ENCODE measurements at places on chromosomes 12 and 14.

DNA sequence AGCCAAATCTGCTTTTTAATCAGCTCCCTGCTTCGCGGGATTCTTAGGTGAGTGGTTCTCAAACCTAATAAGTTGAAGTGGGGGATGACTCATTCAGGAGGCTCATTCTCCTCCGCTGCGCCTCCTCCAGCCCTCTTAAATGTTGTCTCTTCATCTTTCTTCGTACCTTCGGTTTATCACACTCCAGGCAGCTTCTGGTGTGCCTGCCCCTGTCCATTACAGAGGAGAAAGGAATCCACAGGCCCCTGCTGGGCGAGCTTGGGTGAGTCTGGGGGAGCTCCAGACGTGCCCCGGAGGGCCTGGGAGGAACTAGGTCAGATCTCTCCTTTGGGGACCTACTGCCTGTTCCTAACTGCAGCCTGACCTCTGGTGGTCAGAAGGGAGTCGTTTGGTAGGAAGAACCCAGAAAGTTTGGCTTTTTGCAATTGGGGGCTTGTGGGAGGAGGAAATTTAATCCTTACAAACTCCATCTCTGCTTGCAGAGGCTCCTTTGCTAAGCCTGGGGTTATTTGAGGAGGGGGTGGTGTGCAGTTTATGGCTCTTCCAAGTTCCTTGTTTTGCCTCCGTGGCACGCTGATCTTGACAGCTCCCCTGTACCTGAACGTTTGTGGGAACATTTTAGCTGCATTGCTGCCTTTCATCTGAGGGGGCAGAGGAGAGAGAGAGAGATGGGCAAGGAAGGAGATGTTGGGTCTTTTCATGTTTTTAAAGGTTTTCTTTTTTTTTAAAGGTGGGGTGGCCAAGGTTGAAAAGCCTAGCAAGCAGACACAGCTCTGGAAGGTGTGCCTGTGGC lies 84.1 kb upstream of the GNG2 start:
- DNase-seq = no peak

DNA sequence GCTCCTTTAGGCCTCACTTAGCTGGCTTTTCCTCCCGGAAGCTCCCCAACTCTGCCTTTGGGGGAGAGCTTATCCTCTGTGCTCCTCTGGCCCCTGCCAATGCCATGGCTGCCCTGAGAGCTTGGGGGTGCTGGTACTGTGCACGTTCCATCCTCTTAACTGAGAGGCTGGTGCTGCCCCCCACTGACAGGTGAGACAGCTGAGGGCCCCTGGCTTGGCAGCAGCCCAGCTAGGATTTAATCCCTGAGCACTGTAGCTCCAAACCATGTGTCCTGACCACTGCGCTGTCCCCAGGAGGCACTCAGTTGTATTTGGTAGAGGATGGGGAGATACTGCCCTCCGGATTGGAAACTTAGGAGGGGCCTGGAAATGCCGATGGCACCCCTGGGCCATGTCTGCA lies 46.1 kb downstream of the UBE3B start:
- no peak for DNase-seq

GRCh38 chr14:75630695-75631452 lies 29.8 kb downstream of the ERG28 start:
- no peak for DNase-seq

- DNase-seq = no peak
These were observed 62.0 kb upstream of the SYT1 start for GRCh38 chr12:78802593-78802992.

- no peak for DNase-seq
These were observed 22.1 kb downstream of the SPPL3 start for GRCh38 chr12:120882055-120882555.

DNA sequence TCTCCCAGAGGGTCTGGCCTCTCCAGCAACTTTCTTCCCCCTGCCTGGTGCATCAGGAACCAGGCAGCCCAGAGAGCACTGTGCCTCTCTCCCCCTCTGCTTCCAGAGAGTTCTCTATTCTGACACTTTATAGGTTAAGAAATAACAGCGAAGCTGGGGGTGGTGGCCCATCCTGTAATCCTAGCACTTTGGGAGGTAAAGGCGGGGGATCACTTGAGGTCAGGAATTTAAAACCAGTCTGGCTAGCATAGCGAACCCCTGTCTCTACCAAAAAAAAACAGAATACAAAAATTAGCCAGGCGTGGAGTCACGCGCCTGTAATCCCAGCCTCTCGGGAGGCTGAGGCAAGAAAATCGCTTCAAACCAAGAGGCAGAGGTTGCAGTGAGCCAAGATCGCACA lies 58.3 kb downstream of the ESRRB start:
- no peak for DNase-seq

GRCh38 chr12:57511588-57512325 lies 8.6 kb downstream of the DDIT3 start:
- no peak for DNase-seq

- DNase-seq = no peak
These were observed 8.1 kb downstream of the C14orf180 start for GRCh38 chr14:104587641-104588040.

GRCh38 chr14:36935976-36936678 lies 236.3 kb downstream of the SLC25A21 start:
- no peak for DNase-seq

GRCh38 chr12:72618764-72619163 lies 346.6 kb downstream of the TRHDE start:
- DNase-seq = no peak

DNA sequence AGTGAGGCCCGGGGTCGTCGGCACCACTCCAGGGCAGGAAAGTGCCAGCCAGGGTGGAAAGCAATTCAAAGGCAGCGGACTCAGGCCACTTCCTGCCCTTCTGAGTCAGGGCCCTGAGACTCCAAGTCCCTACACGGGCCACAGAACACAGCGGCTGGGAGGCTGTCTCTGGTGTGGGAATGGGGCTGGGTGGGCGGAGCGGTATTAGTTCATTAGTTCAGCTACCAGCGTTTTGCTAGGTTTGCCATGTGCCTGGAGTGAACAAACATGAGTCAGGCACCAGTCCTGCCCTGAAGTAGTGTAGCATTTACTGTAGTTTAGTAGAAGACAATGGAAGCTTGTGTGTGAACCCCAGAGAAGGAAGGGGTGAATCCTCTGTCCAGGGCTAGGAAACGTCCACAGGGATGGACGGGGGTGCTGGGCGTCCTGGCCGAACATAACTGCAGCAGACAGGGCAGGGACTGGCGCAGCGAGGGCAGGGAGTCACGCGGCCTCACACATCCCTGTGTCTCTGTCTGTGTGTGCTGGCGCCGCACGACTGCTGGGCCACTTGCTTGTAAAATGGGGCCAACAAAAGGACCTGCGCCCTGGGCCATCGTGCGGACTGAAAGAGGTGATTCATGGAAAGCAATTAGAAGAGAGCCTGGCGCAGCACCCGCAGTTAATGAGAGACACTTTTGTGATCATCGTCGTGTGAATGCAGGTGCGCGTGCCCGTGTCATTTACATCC lies 186.4 kb upstream of the PRMT8 start:
- DNase-seq = no peak

DNA sequence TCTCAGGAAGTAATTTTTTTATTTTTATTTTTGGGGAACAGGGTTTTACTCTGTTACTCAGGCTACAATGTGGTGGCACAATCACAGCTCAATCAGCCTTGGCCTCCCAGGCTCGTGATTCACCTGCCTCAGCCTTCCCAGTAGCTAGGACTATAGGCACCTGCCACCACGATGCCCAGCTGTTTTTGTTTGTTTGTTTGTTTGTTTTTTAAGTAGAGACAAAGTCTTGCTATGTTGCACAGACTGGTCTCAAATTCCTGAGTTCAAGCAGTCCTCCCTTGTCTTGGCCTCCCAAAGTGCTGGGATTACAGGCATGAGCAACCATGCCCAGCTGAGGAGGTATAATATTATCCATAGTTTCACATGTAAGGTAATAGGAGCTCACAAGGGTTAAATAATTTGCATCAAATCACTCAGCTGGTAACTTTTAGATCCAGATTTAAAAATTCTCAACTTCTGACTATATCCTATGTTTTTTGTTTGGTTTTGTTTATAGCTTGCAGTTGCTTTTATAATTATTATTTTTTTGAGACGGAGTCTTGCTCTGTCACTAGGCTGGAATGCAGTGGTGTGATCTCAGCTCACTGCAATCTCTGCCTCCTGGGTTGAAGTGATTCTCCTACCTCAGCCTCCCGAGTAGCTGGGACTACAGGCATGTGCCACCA lies 629.3 kb downstream of the DIO2 start:
- no peak for DNase-seq

- no peak for DNase-seq
These were observed 193.0 kb upstream of the BTG1 start for GRCh38 chr12:92338671-92339070.

GRCh38 chr14:101595349-101595748 lies 34.1 kb downstream of the DIO3 start:
- DNase-seq = no peak

- DNase-seq = no peak
These were observed 5.2 kb upstream of the LRRC23 start for GRCh38 chr12:6899427-6899826.

- DNase-seq = no peak
These were observed 8.0 kb downstream of the MMP17 start for GRCh38 chr12:131836193-131836592.

DNA sequence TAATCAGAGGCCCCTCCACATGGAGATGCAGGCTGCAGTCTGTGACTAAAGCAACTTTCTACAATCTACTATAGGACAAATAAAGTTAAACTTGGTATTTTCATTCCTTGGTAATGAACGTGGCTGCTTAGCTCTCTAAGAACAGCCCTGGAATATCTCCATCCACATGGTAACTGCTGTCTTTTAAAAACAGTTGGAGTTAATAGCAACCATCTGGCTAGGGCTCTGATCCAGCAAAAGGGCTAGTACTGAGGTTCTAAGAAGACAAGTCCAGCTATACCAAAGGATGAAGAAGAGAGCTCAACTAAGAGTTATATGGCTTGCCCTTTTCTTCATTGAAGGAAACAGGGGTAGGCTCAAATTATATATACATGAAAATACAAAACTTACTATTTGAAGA lies 920.1 kb downstream of the FLRT2 start:
- no peak for DNase-seq

DNA sequence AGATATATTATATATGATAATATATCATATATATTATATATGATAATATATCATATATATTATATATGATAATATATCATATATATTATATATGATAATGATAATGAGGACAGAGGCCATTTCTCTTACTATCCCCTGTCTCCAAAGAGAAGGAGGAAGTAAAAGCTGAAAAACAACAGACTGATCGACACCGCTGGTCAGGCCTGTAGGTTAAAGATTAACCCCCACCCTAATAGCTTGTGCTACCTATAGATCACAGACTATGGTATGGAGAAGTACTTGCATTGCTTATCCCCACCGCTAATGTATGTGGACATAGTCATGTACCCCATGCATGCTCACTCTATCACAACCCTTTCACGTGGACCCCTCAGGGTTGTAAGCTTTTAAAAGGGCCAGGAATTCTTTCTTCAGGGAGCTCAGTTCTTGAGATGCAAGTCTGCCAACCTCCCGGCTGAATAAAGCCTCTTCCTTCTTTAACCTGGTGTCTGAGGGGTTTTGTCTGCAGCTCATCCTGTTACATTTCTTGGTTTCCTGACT lies 786.1 kb upstream of the TMEM132C start:
- no peak for DNase-seq

DNA sequence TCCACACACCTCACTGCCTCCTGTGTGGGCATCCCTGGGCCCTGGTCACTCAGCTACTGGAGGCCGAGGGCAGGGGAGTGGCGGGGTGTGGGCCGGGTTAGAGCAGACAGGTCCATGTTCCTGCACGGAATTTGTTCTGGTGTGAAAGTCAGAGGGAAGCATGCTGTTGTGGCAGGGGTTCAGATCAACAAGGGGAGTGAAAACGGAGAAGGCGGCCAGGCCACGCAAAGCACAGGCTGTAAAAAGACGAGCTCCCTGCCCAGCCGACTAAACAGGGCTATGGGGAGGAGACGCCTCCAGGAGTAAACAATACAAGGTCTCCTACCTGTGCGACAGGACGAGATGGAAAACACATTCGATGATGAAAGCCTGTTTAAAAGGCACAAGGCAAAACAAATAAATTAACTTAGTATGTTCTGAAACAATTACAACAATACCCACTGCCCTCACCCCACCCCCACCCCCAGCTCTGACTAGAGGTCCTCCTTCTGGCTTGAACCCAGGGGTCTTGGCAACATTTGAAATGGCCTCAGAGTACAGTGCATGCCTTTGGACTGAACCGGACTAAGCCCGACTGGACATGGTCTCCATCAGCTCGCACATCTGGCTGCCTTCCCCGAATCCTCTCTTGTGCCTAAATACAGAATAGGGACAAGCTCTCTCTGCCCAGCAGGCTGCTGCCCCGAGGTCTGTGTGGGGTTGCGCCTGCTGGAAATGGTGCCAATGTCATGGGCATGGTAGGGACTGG lies 274.9 kb upstream of the DIO3 start:
- no peak for DNase-seq

GRCh38 chr12:52909331-52909730 lies 4.5 kb upstream of the KRT8 start:
- DNase-seq = no peak

DNA sequence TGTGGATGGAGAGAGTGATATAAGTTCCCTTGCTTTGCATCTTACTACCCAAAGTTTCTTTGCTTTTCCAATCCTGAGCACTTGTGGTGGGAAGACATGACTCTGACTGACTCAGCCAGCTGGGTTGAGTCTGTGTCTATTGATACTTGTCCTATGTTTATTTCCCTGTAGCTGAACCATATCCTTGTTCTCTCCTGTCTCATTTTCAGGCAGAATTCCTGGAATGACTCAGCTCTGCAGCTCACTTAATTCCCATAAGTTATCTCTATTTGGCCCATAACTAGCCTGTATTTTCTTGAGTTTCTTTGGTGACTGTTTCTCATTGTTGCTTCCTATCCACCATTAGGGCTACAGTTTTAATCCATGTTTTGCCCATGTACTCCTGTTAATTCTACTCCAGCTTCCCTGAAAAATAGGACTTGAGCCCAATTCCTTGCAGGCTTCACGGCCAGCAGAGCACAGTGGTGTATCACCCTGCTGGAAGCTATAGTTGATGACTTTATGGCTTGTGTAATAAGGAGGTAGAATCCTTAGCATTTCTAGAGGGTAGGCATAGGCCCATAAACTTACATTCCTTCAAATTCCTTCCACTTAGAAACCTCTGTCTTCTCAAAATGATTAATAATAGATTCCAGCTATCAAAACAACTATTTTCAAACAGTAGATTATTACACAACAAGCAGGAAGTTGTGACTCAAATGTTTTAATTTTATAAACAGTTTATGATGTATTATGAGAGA lies 183.1 kb downstream of the TMTC3 start:
- DNase-seq = no peak

GRCh38 chr12:28099871-28100270 lies 90.4 kb upstream of the CCDC91 start:
- no peak for DNase-seq

DNA sequence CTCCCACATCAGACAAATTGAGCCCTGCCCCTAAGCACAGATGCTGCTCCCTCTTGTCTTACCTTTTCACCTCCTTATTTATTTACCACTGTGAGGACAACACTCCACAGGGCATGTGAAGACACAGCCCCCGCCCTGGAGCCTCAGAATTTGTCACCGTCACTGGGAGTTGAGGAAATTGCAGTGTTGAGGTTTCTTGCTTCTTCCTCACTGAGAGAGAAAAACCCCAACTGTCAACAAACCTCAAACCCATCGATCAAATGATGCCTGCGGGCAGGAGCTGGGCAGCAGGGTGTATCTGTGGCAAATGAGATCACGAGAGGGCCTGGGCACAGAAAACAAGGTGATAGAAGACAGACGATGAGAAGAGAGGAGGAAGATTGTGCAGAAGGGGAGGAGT lies 30.5 kb upstream of the PLEKHG3 start:
- no peak for DNase-seq

GRCh38 chr12:50951112-50951511 lies 1.2 kb upstream of the HIGD1C start:
- no peak for DNase-seq

- no peak for DNase-seq
These were observed 33.0 kb downstream of the SPATS2 start for GRCh38 chr12:49400304-49400703.

GRCh38 chr12:47361389-47362021 lies 281.7 kb upstream of the AMIGO2 start:
- DNase-seq = peak; percentile 36

Measured in stimulated activated CD4-positive, alpha-beta T cell treated with anti-CD3 and anti-CD28 coated beads, Interleukin-1b, Interleukin-23, amount 100 ng/mL, for 24 hours (primary cell).